ENCODE measurements at places on chromosomes 6 and 20.

GRCh38 chr6:6721606-6722005 is 133.1 kb downstream of the LY86 start:
- DNase-seq: no peak

- DNase-seq: no peak
These were observed 30.9 kb downstream of the BCL2L1 start for GRCh38 chr20:31691646-31692275.

GRCh38 chr6:107740496-107741190 is 83.5 kb downstream of the SCML4 start:
- no peak for DNase-seq

DNA sequence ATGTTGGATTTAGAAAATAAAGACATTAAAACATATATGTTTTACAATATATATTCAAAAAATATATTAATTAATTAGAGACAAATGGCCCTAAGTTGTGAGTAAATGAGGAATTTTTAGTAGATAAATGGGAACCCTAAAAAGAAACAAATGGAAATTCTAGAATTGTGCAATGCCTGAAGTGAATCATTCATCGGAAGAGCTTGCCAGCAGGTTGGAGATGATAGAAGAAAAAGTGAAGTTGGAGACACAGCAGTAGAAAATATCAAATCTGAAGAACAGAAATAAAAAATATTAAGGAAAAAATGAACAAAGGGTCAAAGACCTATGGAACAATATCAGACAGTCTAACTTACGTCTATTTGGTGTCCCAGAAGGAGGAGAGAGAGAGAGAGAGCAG is 109.4 kb upstream of the NEDD9 start:
- DNase-seq: no peak

DNA sequence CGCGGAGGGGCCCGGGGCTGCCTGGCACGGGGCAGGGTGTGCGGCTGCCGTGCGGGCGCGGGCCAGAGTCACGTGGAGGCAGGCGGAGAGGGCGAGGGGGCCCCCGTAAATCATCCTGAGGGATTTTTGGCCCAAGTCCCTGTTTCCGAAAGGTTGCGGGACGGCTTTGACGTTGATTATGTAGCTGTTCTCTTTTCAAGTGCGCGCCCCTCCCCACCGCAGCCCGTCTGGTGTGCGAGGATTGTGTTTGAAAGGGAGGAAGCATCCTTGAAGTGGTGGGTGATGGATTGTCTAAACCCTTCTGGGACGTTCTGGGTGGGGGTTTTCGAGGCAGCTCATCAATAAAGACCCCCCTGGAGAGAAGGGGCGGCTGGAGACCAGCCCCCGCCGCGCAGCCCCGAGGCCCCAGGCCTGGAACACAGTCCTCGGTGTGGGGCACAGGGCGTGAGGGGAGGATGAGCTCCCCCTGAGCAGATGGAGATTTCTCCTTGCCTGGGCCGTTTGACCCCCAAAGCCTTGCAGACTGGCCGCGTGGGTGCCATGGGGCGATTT is 7.0 kb upstream of the FOXF2 start:
- DNase-seq: no peak

DNA sequence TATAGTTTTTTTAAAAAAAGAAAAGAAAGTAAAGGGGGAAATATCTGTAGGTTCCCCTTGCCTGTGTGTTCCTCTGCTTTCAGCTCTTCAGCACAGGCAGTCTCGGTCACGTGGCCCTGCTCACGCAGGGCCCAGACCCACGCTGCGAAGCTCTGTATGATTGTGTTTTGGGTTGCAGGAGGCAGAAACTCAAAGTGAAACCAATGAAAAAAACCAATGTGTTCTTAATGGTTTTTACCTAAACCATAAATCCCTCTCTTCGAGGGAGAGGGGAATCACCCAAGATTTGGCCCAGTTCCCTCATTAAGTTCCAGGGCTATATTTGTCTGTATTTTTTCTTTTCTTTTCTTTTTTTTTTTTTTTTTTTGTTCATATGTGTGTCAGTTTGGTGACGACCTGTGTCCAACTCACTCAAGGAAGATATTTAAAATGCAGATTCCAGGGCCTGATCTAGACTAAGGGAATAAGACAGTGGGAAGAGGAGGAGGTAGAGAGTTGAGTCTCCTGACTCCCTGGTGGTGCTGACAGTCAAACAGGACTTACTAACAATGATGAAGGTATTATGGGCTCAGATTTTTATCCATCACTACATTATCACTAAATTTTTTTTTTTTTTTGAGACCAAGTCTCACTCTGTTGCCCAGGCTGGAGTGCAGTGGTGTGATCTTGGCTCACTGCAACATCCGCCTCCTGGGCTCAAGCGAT is 33.8 kb upstream of the RREB1 start:
- DNase-seq: peak; percentile 56

GRCh38 chr6:35977308-35977707 is 47.1 kb downstream of the SLC26A8 start:
- no peak for DNase-seq

GRCh38 chr6:170444811-170445211 is 108.3 kb downstream of the PSMB1 start:
- DNase-seq: no peak

GRCh38 chr20:34983089-34983820 is 27.6 kb downstream of the MYH7B start:
- DNase-seq: no peak

GRCh38 chr6:37260444-37260843 is 2.5 kb upstream of the TMEM217 start:
- no peak for DNase-seq

DNA sequence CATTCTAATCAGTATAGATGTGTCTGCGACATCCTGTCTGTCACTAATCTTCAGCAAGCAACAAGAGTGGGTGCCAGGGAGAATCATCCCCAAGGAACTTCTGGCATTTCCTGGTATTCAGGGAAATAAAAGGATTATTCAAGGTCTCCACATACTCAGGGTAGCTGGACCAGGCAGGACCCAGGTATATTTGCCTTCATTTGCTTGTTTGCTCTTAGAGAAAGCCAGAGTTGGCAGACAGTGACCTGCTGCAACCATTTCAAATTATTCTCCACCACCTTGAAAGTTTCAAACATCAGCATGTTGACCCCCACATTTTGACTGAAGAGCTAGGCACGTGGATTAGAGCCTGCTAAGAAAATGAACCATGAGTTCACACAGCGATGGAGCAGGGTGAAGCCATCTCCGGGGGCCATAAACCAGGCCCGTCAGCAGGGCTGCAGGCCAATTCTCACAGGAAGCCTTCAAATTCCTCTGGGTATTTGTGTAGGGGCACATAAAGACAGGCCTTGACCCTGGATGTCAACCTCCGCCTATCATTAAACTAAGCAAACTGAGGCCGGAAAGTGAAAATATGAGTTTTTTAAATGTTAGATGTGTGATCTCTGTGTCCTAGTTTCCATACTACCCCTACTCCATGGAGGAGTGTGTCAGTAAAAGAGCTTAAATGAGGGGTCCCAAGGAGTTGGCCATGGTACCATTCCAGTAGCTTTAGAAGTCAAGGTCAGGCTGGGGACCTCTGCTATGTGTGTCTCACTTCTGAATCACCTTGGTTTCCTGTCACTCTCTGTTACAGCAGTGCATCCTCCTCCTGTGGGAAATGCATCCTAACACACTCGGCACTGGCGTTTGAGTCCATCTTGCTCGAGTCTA is 32.9 kb downstream of the TRAM2 start:
- no peak for DNase-seq

DNA sequence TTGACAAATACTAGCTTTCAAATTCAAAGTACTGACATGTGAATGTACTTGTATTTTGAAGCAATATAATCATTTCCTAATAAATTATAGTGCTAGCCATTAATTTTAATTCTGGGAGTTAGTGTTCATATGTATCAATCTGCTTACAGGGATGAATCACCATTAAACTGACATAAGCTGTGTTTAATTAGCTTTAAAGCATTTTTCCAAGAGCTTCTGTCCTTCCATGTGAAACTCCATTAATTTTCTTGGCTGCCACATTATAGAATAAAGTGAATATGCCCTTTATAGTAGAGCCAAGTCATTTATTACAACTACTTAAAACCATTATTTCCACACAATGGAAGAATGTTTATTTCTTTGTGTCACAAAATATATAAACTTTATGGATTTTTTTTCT is 150.8 kb downstream of the COL21A1 start:
- no peak for DNase-seq

DNA sequence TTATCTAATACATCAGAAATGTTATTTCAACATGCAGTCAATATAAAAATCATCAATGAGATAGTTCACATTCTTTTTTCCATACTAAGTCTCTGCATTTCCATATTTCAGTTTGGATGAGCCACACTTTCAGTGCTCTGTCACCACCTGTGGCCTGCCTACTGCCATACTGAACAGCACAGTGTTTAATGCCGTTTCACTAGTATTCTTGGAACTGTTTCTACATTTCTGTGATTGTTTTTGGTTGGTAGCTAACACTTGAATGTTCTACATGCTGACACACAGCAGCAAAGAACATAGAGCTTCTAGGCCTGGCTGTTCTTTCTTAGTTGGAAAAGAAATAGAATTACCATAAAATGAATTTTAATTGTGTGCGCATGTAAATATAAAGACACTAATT is 61.4 kb upstream of the KIF25 start:
- DNase-seq: no peak

GRCh38 chr20:46060301-46060881 is 29.4 kb downstream of the NCOA5 start:
- no peak for DNase-seq

All from stimulated activated CD4-positive, alpha-beta T cell treated with anti-CD3 and anti-CD28 coated beads, TNF-alpha, amount 100 ng/mL, for 48 hours (primary cell).